ENCODE measurements at places on chromosomes 6 and 20.

DNA sequence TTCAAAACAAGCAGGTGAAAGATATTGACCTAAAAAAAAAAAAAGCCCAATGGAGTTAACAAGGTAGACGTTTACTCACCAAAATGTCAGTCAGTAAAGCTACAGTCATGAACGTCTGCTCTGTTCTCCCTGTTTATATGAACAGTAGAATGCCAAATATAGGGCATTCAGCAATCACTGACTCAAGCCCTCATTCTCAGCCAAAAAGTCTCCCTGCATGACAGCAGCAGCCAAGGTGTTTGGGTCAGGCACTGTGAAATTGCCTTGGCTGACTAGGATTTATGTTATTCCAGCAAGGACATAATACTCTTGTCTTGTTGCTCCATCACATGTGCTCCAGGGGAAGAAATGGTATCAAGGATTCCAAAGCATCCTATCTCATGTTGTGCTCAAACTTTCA, 194.7 kb upstream of the RSPO3 start:
- no peak for DNase-seq

- no peak for DNase-seq
Measured at GRCh38 chr6:160972111-160972510, 19.5 kb upstream of the MAP3K4 start.

- no peak for DNase-seq
Measured at GRCh38 chr6:152896923-152897322, 85.9 kb downstream of the FBXO5 start.

- DNase-seq, result no peak
Measured at GRCh38 chr6:127397729-127398630, 54.6 kb upstream of the ECHDC1 start.

GRCh38 chr6:47875593-47875992, 93.8 kb downstream of the OPN5 start:
- DNase-seq, result no peak

- DNase-seq, result no peak
Measured at GRCh38 chr6:111416529-111416928, 66.5 kb downstream of the REV3L start.

DNA sequence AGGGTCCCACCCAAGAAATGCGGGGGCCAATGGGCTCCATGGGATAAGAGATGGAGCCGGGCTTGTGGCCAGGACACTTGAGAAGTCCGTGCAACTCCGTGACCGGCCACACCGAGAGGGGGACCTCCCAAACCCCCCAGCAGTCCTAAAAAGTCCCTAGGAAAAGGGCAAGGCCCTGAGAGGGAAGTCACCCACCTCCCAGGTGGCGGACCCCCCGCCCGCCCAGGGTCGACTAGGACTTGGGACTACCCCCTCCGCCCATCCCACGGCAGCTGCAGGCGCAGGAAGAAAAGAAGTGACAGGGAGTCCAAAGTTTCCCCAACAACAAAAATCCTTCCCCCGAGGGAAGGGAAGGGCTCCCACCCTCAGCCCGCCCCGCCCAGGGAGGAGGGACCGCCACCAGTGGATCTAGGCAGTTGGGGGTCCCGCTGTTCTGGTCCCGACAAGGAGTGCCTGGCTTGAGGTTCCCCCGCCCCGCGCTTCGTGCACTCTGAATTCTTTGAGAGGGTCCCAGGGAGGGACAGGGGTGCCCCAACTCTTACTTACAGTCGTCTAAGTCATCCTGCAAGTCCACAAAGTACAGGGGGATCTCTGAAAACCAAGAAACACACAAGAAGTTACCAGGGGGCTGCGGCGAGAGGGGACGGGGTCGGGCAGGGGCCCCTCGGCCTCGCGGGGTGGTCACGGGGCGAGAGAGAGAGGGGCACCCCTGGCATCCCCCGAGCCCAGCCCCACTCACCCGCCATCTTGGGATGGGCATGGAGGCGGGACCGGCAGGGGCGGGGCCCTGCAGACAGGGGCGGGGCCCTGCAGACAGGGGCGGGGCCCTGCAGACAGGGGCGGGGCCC, 611 bp upstream of the RAB22A start:
- DNase-seq, result no peak

GRCh38 chr20:16904751-16905150, 156.6 kb downstream of the OTOR start:
- DNase-seq, result no peak

DNA sequence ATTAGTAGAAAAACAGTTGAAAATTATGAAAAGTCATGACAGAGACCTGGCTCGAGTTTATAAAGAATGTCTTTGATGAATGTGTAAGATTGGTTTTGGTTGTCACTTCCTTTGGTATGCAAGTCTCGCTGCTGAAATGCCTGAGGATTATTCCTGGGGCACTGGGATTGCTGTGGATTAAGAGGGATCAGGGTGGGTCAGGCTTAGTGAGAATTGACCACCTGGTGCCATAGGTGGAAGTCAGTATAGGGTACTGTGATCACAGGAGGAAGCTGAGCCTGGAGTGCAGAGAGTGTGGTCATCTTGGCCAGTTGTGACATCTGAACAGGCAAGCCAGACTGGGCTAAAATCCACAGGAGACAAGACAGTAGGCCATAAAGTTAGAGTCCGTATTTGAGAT, 34.9 kb downstream of the CEP43 start:
- DNase-seq, result no peak

DNA sequence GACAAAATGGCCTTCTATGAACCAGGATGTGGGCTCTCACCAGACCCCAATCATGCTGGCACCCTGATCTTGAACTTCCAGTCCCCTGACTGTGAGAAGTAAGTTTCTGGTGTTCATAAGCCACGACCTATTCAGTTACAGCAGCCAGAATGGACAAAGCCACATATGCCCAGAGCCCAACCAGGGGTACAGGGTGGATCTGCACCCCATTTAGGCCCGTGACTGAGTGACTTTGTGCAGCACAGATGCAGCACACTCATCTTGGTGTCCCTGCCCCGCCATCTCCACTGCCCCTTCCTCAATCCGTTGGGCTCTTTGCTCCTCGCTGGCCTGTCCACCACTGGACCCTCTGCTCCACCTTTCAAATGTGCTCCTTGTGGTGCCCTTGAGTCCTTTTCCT, 205.6 kb downstream of the QKI start:
- DNase-seq, result no peak

GRCh38 chr6:168524571-168525001, 83.6 kb downstream of the SMOC2 start:
- no peak for DNase-seq
